ENCODE measurements at places on chromosomes 11 and 22. TPM values are rescaled to one million over a fixed set of nuclear protein-coding genes. Genes with fewer than 3 reads are reported as not detected.

DNA sequence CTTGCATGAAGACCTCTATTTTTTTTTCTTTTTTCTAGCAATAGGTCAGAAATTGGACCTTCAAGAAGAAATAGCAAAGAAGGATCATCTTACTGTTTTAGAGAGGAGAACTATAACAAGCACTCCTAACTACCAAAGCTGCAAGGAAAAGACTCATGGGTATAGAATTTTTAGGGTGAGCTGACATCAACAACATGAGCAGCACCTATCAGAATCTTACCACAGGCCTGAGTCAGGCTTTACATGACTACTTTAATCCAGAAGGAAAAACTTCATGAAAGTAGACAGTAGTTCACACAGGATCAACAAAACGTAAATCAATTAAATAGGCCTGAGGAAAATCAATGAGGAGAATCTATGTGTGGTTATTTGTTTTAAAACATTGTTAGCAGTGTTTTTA is 130.5 kb downstream of the FAM76B start:
- no peak for DNase-seq

GRCh38 chr11:77444261-77444660 is 29.6 kb downstream of the PAK1 start:
- DNase-seq: no peak

GRCh38 chr22:30829901-30830550 is 135.4 kb downstream of the OSBP2 start:
- DNase-seq: no peak

DNA sequence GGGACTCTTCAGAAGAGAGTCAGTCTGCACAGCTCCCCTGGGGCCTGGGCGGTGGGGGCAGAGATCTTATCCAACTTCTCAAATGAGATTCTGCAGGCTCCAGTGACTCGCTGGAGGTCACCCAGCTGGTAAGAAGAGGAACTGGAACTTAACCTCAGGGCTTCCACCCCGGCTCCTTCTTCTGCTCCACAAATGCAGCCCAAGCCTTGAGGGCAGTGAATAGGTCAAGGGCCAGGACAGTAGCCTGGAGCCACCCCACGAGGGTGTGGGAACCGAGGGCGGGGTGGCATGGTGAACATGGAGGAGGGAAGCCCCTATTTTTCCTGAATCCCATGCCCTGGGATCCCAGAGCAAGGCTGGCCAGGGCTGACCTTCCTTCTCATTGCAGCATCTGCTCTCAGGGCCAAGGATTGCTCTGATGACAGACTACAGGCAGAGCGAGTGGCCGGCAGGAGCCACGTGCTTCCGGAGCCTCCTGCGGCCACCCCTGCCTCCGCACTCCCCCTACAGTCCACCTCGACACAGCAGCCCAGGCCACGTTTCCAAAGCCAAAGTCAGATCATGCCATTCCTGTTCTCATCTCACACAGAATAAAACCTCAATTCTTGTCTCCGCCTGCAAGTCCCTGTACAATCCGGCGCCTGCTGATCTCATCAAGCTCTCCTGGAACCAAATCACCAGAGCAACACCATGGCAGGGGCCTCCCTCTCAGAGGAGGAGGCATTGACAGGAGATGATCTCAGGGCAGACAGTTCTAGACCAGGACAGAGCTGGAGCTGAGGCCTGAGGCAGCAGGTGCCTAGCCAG is 21.1 kb upstream of the UPK3A start:
- DNase-seq: no peak

- DNase-seq: no peak
These were observed 691 bp downstream of the CEP295 start for GRCh38 chr11:93662175-93662570.

CATSPERZ gene
- not detected for polyA plus RNA-seq

TREH gene
- 0.64 TPM for polyA plus RNA-seq

GRCh38 chr11:83174008-83174407 is 17.1 kb downstream of the PCF11 start:
- no peak for DNase-seq

- DNase-seq: no peak
These were observed 22.4 kb downstream of the TOM1 start for GRCh38 chr22:35322126-35322525.

GRCh38 chr11:1230456-1231395 is 7.9 kb downstream of the MUC5B start:
- no peak for DNase-seq

PLAAT4 gene
- polyA plus RNA-seq: 11.5 TPM

EIF4G2 gene
- polyA plus RNA-seq: 807 TPM

- no peak for DNase-seq
These were observed 4.7 kb downstream of the B3GAT1 start for GRCh38 chr11:134407321-134407828.

DNA sequence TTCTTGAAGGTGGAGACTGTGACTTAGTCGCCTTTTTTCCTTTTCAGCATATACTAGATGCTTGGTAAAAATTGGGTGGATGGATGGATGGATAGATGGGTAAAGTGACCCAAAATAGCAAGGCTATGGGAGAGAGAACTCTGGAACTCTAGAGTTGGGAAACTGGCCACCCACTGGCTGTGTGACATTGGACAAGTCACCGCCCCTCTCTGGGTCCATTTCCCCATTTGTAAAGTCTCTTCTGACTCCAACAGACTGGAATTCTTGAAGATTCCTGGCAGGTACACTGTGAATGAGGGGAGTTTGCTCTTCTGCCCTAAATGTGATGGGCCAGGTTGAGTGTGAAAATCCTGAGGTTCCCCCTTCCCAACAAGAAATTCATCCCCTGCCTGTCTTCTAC is 8.0 kb downstream of the TKFC start:
- no peak for DNase-seq

DNA sequence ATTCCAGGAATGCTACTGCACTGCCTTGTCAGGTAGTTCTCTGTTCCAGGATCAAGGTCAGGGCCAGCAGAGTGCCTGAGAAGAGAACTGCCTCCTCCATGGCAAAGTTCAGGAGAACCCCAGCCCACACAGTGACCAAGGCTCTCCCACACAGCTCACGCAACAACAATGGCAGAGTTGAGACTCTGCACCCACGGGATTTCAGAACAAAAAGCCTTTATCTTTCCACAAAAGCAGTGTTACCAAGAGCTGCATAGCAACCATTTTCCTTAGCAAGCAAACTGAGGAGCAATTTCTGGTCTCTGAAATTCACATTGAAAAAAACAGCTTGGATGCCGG is 11.1 kb downstream of the PLAAT3 start:
- DNase-seq: no peak

- no peak for DNase-seq
These were observed 50.4 kb downstream of the FCHSD2 start for GRCh38 chr11:73091521-73092305.

DNA sequence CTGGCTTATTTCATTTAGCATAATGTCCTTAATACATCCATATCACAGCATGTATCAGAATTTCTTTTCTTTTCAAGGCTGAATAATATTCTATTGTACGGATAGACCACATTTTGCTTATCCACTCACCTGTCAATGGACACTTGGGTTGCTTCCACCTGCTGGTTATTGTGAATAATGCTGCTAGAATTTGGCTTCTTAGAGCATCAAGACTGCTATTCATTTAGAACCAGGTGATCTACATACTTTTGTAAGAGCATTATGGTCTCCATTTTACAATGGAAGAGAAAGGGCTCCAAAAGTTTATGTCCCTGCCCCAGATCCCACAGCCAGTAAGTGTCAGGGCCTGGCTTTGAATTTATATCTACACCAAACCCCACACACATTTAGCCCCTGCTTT is 100.7 kb upstream of the CD82 start:
- no peak for DNase-seq

- peak; percentile 22 for DNase-seq
These were observed 13.4 kb downstream of the VWCE start for GRCh38 chr11:61281581-61282250.

GRCh38 chr11:32630844-32631243 is 47.2 kb downstream of the EIF3M start:
- DNase-seq: no peak

Measured in left renal pelvis (tissue), 4 donors.